ENCODE measurements at places on chromosomes 5 and 9.

DNA sequence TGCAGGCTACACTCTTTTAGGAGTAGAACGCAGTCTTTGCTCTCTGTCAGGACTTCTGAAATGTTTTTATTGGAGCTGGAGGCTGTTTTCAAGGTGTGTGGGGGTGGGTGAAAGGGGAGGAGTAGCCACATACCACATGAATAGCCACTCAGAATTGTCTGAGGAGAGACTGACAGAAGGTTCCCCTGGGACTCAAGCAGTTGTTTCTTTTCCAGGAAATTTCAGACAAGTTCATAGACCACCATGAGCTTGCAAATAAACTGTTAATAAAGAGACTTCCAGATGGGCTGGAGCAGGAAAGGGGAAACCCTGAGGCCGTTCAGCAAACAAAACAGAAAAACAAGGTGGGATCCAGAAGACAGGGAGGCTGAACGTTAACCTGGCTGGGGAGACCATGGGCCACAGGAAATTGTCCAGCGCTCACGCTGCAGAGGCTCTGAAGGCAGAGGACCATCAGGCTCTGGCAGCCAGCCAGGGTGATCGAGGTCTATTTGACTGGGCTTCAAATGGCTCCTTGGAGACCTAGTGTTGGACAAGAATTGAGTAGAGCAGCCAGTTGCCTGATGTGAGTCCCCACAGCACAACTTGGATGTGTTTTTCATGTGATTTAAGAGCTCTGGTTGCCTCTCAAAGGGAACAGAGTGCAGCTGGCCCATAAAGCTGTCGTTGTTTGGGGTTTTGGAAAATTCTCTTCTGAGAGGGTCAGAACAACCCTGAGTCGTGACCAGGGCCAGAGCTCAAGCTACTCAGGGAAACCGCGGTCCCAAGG, 159.2 kb upstream of the RAI14 start:
- peak; percentile 82 for DNase-seq

- DNase-seq: no peak
Observed at GRCh38 chr9:89890326-89890980, 285.6 kb downstream of the GADD45G start.

GRCh38 chr5:157004893-157005551, 42.0 kb upstream of the TIMD4 start:
- DNase-seq: peak; percentile 33

DNA sequence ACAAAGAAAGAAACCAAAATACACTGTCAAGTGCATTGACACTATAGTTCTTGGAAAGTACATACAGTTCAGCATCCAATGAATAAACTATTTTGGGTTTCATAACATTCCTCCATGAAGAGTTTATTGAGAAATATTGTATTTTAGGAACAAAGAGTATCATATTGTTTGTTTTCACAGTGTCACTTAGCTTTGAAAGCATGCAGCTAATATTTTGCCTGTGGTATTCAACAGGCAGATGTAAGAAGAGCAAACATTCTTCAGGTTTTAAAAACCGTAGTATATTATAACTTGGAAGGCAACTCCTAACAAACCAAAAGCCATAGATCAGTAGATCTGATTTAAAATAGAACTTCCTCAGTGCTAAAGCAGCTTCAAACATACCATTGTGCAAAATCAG, 4.5 kb downstream of the PRELID2 start:
- peak; percentile 18 for DNase-seq

- DNase-seq: no peak
Observed at GRCh38 chr5:156879665-156880285, 29.7 kb downstream of the PPP1R2B start.

- no peak for DNase-seq
Observed at GRCh38 chr9:96605328-96605727, 14.3 kb downstream of the CDC14B start.

DNA sequence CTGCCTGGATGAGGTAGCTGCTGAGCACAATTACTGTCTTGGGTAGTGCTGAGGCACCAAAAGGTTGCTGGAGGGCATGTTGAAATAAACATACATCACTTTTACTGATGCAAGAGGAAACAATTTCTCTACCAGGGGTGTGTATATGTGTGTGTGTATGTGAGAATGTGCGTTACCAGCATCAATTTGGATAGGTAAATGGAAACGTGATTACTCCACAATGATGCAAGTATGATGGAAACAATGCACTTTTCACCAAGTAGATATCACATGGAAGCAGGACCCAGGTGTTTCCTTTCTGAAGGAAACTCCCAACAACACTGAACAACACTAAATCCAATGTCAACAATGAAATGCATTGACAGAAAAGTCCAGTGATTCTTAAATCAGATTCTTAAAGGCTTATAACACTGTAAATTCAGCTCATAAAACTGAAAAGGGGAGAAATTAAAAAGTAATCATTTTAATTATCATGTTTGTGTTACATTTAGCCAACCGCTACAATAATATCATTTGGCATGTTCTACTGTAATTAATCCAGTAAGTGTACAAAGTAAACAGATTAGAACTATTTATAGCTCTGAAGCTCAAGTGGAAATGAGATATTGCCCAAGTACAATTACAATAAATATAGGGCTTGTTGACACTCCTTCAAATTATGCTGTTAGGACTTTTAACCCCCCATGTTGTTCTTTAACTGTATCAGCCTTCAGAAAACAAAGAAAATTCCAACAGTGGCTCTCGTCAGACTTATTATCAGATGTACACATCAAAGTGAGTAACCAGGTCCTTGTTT, 25.3 kb downstream of the YIPF5 start:
- no peak for DNase-seq

GRCh38 chr5:6248132-6248531, 130.2 kb downstream of the MED10 start:
- no peak for DNase-seq

DNA sequence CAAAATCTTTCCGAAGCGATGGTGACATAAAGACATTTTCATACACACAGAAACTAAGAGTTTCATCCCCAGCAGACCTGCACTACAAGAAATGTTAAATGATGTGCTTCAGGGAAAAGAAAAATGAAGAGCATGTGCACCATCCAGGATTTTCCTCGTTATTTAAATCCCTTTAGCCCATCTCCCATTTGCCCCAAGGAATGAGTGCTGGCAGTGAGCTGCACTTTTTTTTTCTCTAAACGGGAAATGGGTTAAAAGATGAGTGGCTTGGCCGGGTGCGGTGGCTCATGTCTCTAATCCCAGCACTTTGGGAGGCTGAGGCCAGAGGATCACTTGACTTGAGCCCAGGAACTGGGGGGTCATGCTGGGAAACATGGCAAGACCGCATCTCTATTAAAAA, 6.8 kb upstream of the LRRC14B start:
- no peak for DNase-seq

GRCh38 chr5:39624268-39624886, 199.6 kb upstream of the DAB2 start:
- DNase-seq: peak; percentile 71

DNA sequence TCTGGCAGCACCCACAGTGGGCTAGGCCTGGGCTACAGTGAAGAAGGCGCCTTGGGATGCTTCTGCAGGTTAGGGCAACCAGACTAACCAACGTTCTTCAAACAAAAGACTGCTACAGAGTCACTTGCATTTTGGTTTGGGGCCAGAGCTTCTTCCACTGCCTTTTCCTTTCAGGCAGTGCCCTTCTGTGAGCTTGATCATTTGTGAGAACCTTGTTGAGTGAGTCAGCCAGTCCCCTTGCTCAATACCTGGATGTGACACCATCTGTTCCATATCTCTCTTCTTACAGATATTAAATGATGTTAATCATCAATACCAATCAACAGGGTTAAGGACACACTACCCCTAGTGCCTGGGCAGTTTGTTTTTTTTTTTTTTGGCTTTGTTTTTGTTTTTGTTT, 46.5 kb upstream of the VDAC1 start:
- peak; percentile 36 for DNase-seq

- no peak for DNase-seq
Observed at GRCh38 chr5:175246889-175247520, 197.0 kb downstream of the DRD1 start.

- no peak for DNase-seq
Observed at GRCh38 chr5:143914756-143915155, 102.8 kb downstream of the HMHB1 start.

- DNase-seq: no peak
Observed at GRCh38 chr5:178376921-178377582, 144.4 kb upstream of the PHYKPL start.

- no peak for DNase-seq
Observed at GRCh38 chr9:129402931-129403778, 217.7 kb downstream of the C9orf50 start.

DNA sequence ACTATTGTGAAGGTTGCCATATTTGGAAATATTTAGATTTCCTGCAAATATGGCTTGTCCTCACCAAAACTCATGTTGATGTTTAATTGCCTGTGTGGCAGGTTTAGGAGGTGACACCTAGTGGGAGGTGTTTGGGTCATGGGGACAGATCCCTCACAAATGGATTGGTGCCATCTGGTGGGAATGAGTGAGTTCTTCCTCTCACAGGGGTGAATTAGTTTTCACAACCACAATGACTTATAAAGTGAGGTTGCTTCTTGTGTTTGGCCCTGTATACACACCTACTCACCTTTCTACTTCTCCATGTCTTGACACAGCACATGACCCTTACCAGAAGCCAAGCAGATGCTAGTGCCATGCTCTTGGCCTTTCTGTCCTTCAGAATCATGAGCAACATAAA, 41.1 kb downstream of the ISOC1 start:
- no peak for DNase-seq

- peak; percentile 91 for DNase-seq
Observed at GRCh38 chr5:59040024-59040803, 457.3 kb downstream of the RAB3C start.

- DNase-seq: no peak
Observed at GRCh38 chr5:38927470-38927869, 81.7 kb downstream of the OSMR start.

DNA sequence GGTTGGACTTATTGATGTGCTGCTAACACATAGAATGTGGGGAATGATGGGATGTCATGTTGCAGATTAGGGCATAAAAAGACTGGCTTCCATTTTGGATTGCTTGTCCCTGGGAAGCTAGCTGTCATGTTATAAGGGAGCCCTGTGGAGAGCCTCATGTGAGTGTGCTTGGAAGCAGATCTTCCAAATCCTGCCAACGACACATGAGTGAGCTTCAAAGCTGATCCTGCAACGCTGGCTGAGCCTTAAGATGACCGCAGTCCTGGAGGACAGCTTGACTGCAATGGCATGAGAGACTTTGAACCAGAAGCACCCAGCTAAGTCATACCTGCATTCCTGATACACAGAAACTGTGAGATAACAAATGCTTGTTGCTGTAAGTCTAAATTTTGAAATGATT, 63.6 kb downstream of the NRG2 start:
- no peak for DNase-seq

GRCh38 chr5:53507013-53507412, 26.6 kb downstream of the FST start:
- no peak for DNase-seq

GRCh38 chr5:155960177-155960576, 366.8 kb upstream of the SGCD start:
- DNase-seq: no peak

DNA sequence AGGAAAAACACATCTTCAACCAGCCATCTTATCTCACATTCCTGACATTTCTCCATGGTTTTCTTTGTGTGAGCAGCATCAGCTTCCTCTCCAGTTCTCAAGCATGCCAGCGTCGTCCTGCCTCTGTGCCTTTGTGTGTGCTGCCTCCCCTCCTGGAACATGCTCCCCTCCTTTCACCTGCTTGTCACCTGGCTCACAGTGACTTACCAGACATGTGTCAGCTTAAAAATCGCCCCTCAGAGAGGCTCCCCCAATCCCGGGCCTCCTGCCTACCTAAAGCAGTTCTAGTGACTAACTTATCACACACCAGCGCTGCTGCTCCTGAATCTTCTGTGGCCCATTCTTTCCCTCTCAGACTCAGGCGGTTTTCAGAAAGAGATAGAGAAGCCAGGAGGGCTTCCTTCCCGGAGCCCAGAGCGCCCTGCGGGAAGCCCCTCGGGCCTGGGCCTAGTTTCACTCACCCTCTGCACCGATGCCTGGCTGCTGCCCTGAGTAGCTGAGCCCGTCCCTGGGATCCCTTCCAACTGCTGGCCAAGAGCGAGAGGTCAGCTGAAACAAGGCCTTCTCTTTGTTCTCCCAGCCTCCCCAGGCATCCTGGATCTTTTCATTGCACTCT, 51.1 kb upstream of the MVB12B start:
- DNase-seq: no peak

DNA sequence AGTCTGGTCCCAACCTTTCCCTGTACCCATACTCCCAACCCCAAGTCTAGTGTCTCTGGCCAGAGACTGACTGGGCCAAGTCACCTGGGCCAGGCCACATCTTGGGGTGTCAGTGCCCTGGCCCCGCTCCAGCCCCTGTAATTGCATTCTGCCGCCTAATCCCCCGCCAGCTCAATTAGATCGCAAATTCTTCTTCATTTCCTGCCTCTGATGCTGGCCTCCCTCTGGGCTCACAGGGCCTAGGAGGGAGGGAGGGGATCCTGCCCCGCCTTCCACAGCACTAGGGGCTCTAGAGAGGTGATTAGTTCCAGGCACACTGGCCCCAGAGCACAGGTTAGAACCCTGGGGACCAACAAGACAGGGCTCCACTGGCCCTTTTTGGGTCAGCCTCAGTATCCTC, 5.5 kb downstream of the CXXC5 start:
- DNase-seq: no peak

DNA sequence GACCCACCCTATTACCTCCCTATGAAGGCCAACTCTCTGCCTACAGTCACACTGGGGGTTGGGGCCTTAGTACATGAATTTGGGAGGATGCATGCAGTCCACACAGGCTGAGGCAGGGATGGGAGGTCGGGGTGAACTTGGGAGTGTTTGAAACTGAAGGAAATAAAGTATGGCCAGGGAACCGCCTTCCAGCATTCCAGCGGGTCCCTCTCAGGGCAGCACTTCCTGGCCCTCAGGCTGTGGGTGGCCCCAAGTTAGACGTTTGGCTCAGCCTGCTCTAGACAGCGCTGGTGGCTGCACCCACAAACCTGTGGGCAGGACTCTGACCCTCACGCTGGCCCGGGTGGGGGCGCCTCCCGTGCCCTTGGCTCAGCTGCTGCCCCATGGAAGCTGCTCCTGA, 74.3 kb downstream of the UBE2QL1 start:
- no peak for DNase-seq

- DNase-seq: peak; percentile 68
Observed at GRCh38 chr5:132334812-132335211, 34.7 kb upstream of the SLC22A5 start.

DNA sequence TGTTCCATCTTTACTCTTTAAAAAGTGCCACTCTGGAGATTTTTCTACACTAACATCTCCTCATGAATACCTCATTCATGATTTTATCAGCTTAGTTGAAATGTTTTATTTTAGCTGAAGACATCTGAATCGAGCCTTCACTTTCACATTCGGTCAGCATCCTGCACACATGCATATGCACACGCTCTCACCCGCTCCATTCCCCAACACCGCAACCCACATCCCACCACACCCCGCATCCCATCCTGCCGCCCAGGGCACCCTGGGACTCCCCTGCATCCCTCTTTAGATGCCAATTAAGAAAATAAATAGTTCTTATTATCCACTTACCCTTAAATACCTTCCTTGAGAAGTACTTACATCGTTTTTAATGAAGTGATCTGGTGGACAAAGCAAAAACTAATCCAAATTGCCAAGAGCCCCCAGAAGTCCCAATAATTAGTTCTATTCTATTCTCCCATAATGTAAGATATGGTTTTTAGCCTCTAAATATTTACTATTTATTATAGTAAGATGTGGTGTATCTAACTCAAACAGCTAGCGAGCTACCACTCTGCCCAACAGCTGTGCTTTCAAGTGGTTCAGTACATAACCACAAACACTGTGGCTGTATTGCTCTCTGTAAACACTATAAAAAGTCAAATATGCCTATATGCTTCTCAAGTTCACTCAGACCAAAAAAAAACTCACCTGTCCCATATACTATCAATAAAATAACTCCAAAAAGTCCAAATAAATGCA, 38.2 kb downstream of the GZMK start:
- no peak for DNase-seq
